T-helper 17 cell (primary cell): ENCODE measurements at places on chromosomes 1 and 21.

GRCh38 chr1:60765204-60765603 is 317.2 kb upstream of the NFIA start:
- H3K27me3 ChIP-seq, result peaks cover 6% of the 10 kb centered on the region
- H3K4me1 ChIP-seq, result no peaks in the 10 kb centered on the region
- H3K27ac ChIP-seq, result no peak overlapping the region
- H3K4me3 ChIP-seq, result no peak overlapping the region
- no peaks in the 10 kb centered on the region for H3K36me3 ChIP-seq

DNA sequence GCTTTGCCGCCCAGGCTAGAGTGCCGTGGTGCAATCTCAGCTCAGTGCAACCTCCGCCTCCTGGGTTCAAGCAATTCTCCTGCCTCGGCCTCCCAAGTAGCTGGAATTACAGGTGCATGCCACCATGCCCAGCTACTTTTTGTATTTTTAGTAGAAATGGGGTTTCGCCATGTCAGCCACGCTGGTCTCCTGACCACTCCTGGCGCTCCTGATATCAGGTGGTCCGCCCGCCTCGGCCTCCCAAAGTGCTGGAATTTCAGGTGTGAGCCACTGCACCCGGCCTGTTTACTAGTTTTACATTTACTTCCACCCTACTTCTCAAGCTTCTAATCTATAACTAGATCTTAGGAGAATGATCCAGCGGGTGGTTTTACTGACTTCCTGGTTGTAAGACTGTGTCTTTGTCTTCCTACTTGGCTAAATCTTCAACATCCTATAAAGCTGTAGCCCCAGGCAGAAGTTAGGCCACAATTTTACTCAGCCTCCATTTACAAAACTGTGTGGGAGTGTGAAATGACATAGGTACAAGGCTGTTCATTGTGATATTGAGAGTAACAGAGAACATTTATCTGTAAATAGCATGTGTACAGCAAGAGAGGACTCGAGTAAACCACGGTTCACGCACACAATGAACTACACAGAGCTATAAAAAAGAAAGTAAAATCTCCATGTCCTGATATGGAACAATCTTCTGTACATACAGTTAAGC is 9.6 kb upstream of the POU2F1 start:
- H3K27ac ChIP-seq, result no peak overlapping the region
- no peak overlapping the region for H3K4me3 ChIP-seq
- no peaks in the 10 kb centered on the region for H3K4me1 ChIP-seq
- H3K27me3 ChIP-seq, result peaks cover 9% of the 10 kb centered on the region
- H3K36me3 ChIP-seq, result peaks cover 6% of the 10 kb centered on the region
- no peak for DNase-seq

GRCh38 chr21:38322311-38322950 is 65.6 kb downstream of the KCNJ15 start:
- H3K4me3 ChIP-seq, result no peak overlapping the region
- H3K27ac ChIP-seq, result no peak overlapping the region
- H3K4me1 ChIP-seq, result peaks cover 8% of the 10 kb centered on the region
- no peaks in the 10 kb centered on the region for H3K27me3 ChIP-seq
- DNase-seq, result no peak

DNA sequence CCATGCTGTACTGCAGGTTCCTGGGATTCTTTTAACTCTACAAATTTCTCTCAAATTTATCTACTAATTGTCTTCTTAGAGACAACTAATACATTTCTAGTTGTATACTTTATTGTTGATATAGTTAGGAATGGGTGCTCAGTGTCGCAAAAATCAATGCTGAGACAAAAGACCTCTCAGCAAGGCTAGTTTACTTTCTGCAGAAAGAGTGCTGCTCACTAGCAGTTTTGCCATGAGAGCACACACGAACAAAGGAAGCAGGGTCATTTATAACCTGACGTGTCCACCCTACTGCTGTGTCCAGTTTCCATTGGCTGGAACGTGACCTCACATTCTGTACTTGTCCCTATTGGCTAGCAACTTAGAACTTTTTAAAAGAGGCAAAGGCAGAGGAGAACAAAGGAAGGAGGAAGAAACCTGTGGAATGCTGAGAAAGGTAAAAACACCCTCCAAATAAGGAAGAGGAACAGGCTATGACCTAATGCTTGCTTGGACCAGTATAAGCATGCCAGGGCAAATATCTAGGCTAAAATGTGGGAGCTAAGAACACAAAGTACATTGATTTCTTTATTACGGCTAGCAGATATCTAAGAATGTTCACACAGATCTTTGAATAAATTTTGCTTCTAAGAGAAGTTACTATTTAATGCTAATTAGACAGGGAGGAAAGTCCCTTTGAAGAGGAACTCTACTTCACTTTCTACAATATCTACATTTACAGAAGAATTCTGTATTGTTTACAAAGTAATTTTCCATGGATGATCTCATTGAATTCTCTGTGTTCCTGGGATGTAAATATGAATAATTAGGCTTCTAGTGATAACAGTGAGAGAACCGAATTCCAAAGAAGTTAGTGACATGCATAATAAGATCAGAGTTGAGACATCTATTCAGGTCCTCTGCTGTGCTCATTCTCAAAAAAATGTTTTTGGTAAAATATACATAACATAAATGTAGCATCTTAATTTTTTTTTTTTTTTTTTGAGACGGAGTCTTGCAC is 86.0 kb upstream of the MAP10 start:
- peaks cover 8% of the 10 kb centered on the region for H3K27me3 ChIP-seq
- no peak overlapping the region for H3K4me3 ChIP-seq
- no peak for DNase-seq
- H3K4me1 ChIP-seq, result no peaks in the 10 kb centered on the region
- no peak overlapping the region for H3K27ac ChIP-seq
- H3K36me3 ChIP-seq, result peaks cover 4% of the 10 kb centered on the region

DNA sequence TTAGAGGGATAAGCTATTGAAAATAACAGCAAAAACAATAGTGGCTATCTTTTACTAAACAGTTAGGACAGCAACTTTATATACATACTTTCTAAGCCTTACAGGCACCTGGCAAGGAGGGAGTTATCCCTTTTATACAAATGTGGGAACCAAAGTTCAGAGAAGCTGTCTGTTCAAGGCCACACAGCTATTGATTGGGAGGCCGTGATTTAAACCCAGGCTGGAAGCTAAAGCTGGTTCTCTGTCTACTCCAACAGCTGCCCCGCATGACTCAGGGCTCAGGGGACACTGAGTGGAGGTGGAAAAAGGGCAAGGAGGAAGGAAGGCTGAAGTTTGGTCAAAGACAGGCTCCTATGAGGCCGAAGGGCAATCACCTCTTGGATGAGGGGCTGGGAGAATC is 26.7 kb downstream of the KCNA2 start:
- peak overlapping the region; percentile 11 for H3K27ac ChIP-seq
- DNase-seq, result no peak
- no peak overlapping the region for H3K4me3 ChIP-seq
- H3K4me1 ChIP-seq, result no peaks in the 10 kb centered on the region
- peaks cover 5% of the 10 kb centered on the region for H3K36me3 ChIP-seq

GRCh38 chr1:84936116-84936810 is 43.3 kb upstream of the LPAR3 start:
- H3K4me1 ChIP-seq, result peaks cover 9% of the 10 kb centered on the region
- H3K4me3 ChIP-seq, result no peak overlapping the region
- H3K27ac ChIP-seq, result no peak overlapping the region
- H3K27me3 ChIP-seq, result peaks cover 14% of the 10 kb centered on the region

DNA sequence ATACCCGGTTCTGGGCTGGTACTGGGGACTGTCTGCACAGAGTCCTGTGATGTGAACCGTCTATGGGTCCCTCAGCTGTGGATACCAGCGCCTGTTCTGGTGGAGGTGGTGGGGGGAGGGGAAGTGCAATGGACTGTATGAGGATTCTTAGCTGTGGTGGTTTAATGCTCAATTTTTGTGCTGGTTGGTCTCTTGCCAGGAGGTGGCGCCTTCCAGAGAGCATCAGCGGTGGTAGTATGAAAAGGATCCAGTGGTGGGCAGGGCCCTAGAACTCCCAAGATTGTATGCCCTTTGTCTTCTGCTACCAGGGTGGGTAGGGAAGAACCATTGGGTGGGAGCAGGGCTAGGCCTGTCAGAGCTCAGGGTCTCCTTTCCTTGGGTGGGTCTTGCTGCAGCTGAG is 89.4 kb upstream of the B3GALT2 start:
- H3K27me3 ChIP-seq, result no peaks in the 10 kb centered on the region
- H3K4me1 ChIP-seq, result no peaks in the 10 kb centered on the region
- H3K36me3 ChIP-seq, result no peaks in the 10 kb centered on the region
- H3K27ac ChIP-seq, result no peak overlapping the region
- H3K4me3 ChIP-seq, result no peak overlapping the region

DNA sequence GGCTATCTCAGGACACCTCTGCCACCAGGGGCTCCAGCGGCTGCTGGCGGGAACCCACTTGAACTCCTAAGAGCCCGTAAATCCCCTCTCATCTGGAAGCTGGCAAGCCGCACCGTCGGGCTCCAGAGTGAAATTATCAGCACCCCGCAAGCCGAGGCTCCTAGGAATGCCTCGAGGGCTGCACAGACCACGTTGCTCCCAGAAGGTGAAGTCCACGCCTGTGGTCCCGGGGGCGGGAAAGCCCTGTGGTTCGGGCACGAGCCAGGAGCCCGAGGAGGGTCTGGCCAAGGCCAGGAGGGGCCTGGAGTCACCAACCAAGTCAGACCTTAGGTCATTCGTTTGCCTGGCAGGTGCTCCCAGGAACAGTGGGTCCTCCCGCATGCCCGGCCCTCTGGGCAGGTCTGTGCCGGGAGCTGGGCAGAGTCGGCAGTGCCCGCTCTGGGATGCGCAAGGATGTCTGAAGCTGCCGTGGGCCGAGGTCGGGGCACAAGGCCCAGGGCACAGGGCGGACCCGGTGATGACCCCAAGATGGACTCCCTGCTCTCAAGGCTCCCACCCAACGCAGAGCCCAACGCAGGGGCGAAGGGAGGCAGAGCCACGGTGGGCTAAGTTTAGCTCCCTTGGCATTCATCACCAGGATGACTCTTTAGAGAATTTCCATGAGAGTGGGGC is 8.9 kb downstream of the ACTRT2 start:
- no peak overlapping the region for H3K4me3 ChIP-seq
- H3K4me1 ChIP-seq, result peaks cover 14% of the 10 kb centered on the region
- H3K36me3 ChIP-seq, result no peaks in the 10 kb centered on the region
- no peak overlapping the region for H3K27ac ChIP-seq
- H3K27me3 ChIP-seq, result no peaks in the 10 kb centered on the region
- no peak for DNase-seq

DNA sequence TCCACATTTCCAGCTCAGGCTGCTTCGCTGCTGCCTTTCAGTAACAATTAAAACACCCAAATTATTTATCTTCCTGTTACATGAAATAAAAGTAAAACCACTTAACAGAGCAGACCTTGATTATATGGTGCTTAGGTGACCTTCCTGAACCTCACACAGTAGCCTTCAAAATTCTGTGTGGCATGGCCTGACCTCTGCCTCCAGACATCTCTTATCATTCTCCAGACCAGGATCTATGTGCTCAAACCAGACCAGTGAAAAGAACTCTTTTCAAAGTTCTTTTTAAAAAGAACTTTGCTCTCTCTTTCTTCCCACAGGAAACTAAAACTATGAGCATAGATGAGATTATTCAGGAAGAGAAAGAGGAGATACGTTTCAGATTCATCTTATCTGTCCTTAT is 37.8 kb downstream of the KIAA0319L start:
- peaks cover 6% of the 10 kb centered on the region for H3K36me3 ChIP-seq
- no peak for DNase-seq
- no peaks in the 10 kb centered on the region for H3K27me3 ChIP-seq

- peaks cover 12% of the 10 kb centered on the region for H3K36me3 ChIP-seq
- H3K4me1 ChIP-seq, result peaks cover 4% of the 10 kb centered on the region
- no peaks in the 10 kb centered on the region for H3K27me3 ChIP-seq
Observed at GRCh38 chr1:29117381-29117780, 6.3 kb downstream of the TMEM200B start.

DNA sequence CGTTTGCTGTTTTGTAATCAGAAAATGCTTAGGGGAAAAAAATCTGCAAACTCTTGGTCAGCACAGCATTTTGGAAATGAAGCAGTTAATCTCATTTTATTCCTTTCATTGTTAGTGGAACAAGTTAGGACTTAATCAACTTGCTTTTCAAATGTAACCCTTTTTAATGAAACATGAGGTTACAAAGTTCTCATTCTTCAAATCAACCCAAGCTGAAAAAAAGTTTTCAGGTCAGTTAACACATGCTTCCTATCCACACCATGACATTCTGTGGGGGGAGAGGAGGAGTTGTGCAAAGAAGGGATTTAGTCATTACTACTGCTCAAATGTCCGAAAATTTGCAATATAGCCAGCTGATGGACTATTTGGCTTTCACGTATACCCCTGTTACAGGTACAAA is 283.2 kb upstream of the LYPLAL1 start:
- DNase-seq, result no peak
- H3K4me3 ChIP-seq, result no peak overlapping the region
- H3K27me3 ChIP-seq, result no peaks in the 10 kb centered on the region
- H3K36me3 ChIP-seq, result no peaks in the 10 kb centered on the region
- no peak overlapping the region for H3K27ac ChIP-seq
- H3K4me1 ChIP-seq, result no peaks in the 10 kb centered on the region

GRCh38 chr1:51512606-51513005 is 6.5 kb downstream of the EPS15 start:
- H3K4me3 ChIP-seq, result no peak overlapping the region
- peak overlapping the region; percentile 34 for H3K27ac ChIP-seq
- peaks cover 2% of the 10 kb centered on the region for H3K36me3 ChIP-seq
- H3K4me1 ChIP-seq, result peaks cover 55% of the 10 kb centered on the region
- DNase-seq, result no peak
- no peaks in the 10 kb centered on the region for H3K27me3 ChIP-seq

DNA sequence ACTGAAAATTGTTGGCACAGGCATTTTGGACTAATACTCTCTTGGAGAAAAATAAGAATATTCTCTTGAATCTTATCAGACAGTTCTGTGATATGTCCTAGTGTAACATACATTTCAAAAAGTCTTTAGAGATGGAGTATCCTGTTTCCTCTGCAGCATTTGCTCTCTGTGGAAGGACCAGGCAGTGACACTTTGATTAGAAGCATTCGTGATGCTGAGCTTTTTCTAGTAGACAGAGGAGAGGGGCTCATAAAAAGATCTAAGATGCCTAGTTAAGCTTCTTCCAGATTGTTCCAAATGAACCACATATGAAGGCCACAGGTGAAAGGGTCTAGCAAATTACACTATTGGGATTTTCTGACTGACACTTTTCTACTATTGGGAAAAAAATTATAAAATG is 120.3 kb downstream of the C1orf21 start:
- H3K4me1 ChIP-seq, result no peaks in the 10 kb centered on the region
- no peak overlapping the region for H3K27ac ChIP-seq
- peaks cover 21% of the 10 kb centered on the region for H3K27me3 ChIP-seq
- H3K4me3 ChIP-seq, result no peak overlapping the region

GRCh38 chr1:99327357-99327756 is 63.1 kb downstream of the PLPPR4 start:
- no peaks in the 10 kb centered on the region for H3K36me3 ChIP-seq
- no peaks in the 10 kb centered on the region for H3K4me1 ChIP-seq
- no peak overlapping the region for H3K4me3 ChIP-seq
- H3K27ac ChIP-seq, result no peak overlapping the region

- H3K36me3 ChIP-seq, result no peaks in the 10 kb centered on the region
- no peak overlapping the region for H3K4me3 ChIP-seq
- no peak overlapping the region for H3K27ac ChIP-seq
- H3K4me1 ChIP-seq, result no peaks in the 10 kb centered on the region
Observed at GRCh38 chr1:14242870-14243269, 355.6 kb upstream of the KAZN start.

GRCh38 chr1:100250264-100250663 is 630 bp upstream of the DBT start:
- H3K36me3 ChIP-seq, result peaks cover 3% of the 10 kb centered on the region
- no peak overlapping the region for H3K4me3 ChIP-seq
- H3K27me3 ChIP-seq, result no peaks in the 10 kb centered on the region
- H3K4me1 ChIP-seq, result peaks cover 15% of the 10 kb centered on the region
- DNase-seq, result no peak
